NCI-H69 (cell line): ENCODE measurements at places on chromosomes 7 and 10.
A peak's percentile ranks its signal among the peaks of the same experiment; 100 is the strongest.

- peak; percentile 93 for DNase-seq
Measured at GRCh38 chr7:94396037-94396431, 1.3 kb downstream of the COL1A2 start.

DNA sequence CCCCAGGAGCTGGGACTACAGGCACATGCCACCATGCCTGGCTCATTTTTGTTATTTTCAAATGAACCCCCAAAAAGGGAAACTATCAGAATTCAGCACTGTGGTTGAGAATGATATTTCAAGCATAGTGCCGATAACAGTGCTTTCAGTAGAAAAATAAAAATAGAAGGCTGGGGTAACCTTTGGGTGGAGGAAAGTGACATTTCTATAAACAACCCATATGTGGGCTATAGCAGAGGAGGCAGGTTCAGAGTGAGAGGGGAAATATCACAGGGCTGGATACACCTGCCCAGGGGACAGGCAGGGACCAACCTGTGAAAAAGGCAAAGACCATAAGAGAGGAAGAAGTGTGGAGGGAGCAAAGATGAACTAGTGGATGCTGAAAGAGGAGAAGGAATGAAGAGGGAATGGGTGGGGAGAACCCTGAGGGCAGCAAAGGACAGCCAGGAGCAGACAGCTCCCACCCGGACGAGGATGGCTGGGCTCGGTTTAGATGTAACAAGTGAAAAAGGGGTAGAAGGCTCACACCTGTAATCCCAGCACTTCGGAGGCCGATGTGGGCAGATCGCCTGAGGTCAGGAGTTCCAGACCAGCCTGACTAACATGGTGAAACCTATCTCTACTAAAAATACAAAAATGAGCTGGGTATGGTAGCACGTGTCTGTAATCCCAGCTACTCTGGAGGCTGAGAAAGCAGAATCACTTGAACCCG lies 56.5 kb downstream of the MAP3K8 start:
- DNase-seq, result no peak

GRCh38 chr10:120987359-120987758 lies 136.2 kb downstream of the WDR11 start:
- DNase-seq, result no peak

DNA sequence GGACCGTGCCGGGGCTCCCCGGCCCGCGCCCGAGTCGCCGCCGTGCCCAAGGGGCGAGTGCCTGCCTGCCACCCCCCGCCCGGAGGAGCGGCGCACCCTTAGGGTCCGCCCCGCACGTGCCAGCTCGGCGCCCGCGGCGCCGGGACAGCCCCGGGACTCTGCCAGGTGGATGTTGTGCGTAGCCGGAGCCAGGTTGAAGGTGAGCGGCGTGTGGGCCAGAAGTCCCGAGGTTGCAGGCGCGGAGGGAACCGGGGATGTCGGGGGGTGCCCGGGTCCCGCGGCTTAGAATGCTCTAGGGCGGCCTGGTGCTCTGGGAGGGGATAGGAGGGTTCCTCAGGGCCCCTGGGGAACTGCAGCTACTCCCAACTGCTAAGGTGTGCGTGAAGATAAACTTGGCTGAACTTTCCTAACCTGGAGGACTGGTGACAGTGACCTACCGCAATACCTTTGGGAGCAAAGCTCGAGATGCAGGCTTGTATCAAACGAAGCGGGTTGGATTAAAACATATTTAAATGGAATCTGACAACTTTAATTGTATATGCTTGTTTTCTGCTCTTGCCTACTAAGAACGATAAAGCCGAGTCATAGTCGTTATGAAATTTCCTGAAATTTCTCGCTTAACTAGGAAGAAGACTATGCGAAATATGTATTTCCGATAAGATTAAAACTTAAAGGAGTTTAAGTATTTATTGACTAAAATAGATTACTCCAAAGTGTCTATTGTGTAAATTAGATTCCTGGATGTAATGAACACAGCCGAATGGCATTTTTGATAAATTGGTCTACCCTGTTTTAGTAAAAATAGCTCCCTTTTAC lies at the start of gene CUX1:
Gene CUX1, plus strand, starts transcription at position 156 of the 816 bp plus-strand sequence. Its CDS starts 14 bp downstream, at position 170.
- peak; percentile 68 for DNase-seq

GRCh38 chr7:101744588-101744987 lies 72.8 kb upstream of the CUX1 start:
- DNase-seq, result no peak
